ENCODE measurements at places on chromosomes 11 and 22. TPM values are rescaled to one million over a fixed set of nuclear protein-coding genes. Genes with fewer than 3 reads are reported as not detected.

- no peak overlapping the region for H3K4me3 ChIP-seq
- no peak for DNase-seq
- H3K27ac ChIP-seq = peak overlapping the region; percentile 86
- H3K36me3 ChIP-seq = peaks cover 12% of the 10 kb centered on the region
- no peaks in the 10 kb centered on the region for H3K27me3 ChIP-seq
Observed at GRCh38 chr22:26550498-26551033, 38.3 kb upstream of the TFIP11 start.

- H3K27me3 ChIP-seq = peaks cover 43% of the 10 kb centered on the region
- no peaks in the 10 kb centered on the region for H3K36me3 ChIP-seq
- no peaks in the 10 kb centered on the region for H3K4me1 ChIP-seq
- no peak overlapping the region for H3K27ac ChIP-seq
- no peak for DNase-seq
Observed at GRCh38 chr11:13040969-13041561, 31.9 kb downstream of the RASSF10 start.

GRCh38 chr11:46553814-46554212, 40.0 kb downstream of the AMBRA1 start:
- no peak for DNase-seq
- H3K4me3 ChIP-seq = no peak overlapping the region
- H3K4me1 ChIP-seq = peaks cover 25% of the 10 kb centered on the region
- no peaks in the 10 kb centered on the region for H3K27me3 ChIP-seq

The MFNG gene
- total RNA-seq = 338 TPM

The OR4D5 gene
- not detected for total RNA-seq

The INS gene
- not detected for total RNA-seq

DNA sequence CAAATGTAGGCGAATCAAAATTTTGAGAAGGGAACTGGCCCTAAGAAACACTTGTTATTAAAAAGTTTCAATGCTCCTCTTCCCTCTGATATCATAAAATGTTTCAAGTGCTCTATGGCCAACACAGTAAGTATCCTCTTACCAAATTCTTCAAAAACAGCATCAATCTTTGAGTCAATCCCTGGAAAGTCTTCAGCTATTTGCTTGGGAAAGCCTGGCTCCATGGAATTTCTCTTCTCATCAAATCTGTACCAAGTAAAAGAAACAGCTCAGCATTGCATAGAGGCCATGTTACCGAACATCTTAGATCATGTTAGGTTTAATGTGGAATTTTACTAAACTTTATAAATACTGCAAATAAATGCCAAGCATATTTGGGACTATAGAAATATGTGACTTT, 6.3 kb downstream of the MMP3 start:
- no peak for DNase-seq
- H3K36me3 ChIP-seq = no peaks in the 10 kb centered on the region
- H3K27ac ChIP-seq = no peak overlapping the region
- no peak overlapping the region for H3K4me3 ChIP-seq
- H3K4me1 ChIP-seq = no peaks in the 10 kb centered on the region
- H3K27me3 ChIP-seq = peaks cover 15% of the 10 kb centered on the region

The CCDC81 gene
- 2.8 TPM for total RNA-seq

- H3K27ac ChIP-seq = no peak overlapping the region
- peaks cover 17% of the 10 kb centered on the region for H3K27me3 ChIP-seq
- H3K36me3 ChIP-seq = no peaks in the 10 kb centered on the region
- no peaks in the 10 kb centered on the region for H3K4me1 ChIP-seq
Observed at GRCh38 chr11:131108760-131109159, 192.5 kb upstream of the SNX19 start.

GRCh38 chr11:61057615-61058014, 44.7 kb upstream of the CD5 start:
- H3K36me3 ChIP-seq = no peaks in the 10 kb centered on the region
- H3K4me1 ChIP-seq = peaks cover 32% of the 10 kb centered on the region
- no peaks in the 10 kb centered on the region for H3K27me3 ChIP-seq
- no peak overlapping the region for H3K27ac ChIP-seq
- DNase-seq = no peak
- H3K4me3 ChIP-seq = no peak overlapping the region

The KDELR3 gene
- total RNA-seq = 0.92 TPM

The MMP12 gene
- total RNA-seq = not detected

DNA sequence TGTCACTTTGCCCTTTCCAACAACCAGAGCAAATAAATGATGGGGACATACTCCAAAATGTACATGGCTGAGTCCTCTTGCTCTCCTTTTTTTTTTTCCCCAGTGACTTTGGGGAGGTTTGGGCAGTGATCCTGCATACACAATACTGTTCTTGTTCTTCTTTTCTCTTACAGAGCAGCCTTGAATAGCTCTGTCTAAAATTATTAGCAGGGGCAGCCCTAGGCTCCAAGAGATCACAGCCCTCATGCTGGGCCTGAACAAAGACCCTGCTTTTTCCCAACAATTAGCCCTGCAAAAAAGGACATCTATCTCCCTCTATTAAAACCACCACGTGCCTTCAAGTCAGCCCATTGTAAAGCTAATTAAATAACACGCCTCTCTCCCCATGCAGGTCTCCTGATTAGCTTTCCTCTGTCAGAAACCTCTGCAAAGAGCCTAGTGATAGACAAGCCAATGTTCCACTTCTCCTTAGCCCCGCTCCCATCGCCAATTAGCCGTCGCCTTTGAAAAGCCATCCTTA, 54.7 kb downstream of the ETS1 start:
- H3K27ac ChIP-seq = no peak overlapping the region
- peaks cover 5% of the 10 kb centered on the region for H3K36me3 ChIP-seq
- no peak for DNase-seq

DNA sequence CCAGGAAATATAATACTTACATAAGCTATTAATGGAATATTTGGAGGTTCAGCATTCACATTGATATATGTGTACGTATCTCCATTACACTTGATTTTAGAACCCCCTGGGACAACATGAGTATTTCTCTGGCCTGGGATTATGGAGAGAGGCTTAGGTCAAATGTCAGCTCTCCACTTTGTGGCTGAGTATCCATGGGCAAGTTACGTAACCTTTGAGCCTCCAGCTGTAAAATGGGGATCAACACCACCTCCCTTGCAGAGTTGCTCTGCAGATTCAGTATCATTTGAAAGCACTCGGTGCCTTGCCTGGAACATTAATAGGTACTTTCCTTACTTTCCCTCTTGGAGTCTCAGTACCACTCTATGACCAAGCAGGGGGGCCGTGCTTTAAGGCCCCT, 33.2 kb downstream of the C22orf31 start:
- peaks cover 26% of the 10 kb centered on the region for H3K27me3 ChIP-seq
- no peak overlapping the region for H3K4me3 ChIP-seq
- H3K36me3 ChIP-seq = no peaks in the 10 kb centered on the region
- DNase-seq = no peak

GRCh38 chr22:22914726-22915669, 27.4 kb downstream of the IGLL5 start:
- H3K4me3 ChIP-seq = no peak overlapping the region
- H3K36me3 ChIP-seq = no peaks in the 10 kb centered on the region
- no peaks in the 10 kb centered on the region for H3K27me3 ChIP-seq
- H3K4me1 ChIP-seq = peaks cover 6% of the 10 kb centered on the region
- no peak for DNase-seq
- no peak overlapping the region for H3K27ac ChIP-seq

DNA sequence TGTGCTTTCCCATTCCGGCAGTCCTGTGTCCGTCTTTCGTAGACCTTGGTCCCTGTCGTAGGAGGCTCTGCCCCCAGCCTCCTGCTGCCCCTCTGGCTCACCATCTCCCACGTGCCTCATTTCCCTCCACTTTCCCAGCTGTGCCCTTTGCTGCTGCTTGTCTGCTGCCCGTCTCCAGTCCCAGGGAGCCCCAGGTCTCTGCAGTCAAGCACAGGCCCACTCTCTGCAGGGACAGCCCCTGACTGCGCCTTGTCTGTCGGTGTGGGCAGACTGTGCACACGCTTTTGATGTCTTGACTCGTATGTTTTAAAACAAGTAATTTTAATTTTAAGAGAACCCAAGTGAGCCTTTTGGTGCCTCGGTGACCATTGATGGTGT, 12.4 kb downstream of the DGCR8 start:
- DNase-seq = no peak
- peaks cover 39% of the 10 kb centered on the region for H3K36me3 ChIP-seq
- peaks cover 30% of the 10 kb centered on the region for H3K4me1 ChIP-seq
- H3K27me3 ChIP-seq = no peaks in the 10 kb centered on the region
- H3K4me3 ChIP-seq = peak overlapping the region; percentile 17
- H3K27ac ChIP-seq = peak overlapping the region; percentile 35

- no peak overlapping the region for H3K4me3 ChIP-seq
- H3K36me3 ChIP-seq = no peaks in the 10 kb centered on the region
- peak; percentile 58 for DNase-seq
Observed at GRCh38 chr22:19876314-19876940, 21.8 kb upstream of the GNB1L start.

GRCh38 chr22:24325105-24325757, 54.6 kb downstream of the SPECC1L start:
- no peaks in the 10 kb centered on the region for H3K27me3 ChIP-seq
- no peak overlapping the region for H3K4me3 ChIP-seq
- peaks cover 13% of the 10 kb centered on the region for H3K4me1 ChIP-seq
- peaks cover 16% of the 10 kb centered on the region for H3K36me3 ChIP-seq

DNA sequence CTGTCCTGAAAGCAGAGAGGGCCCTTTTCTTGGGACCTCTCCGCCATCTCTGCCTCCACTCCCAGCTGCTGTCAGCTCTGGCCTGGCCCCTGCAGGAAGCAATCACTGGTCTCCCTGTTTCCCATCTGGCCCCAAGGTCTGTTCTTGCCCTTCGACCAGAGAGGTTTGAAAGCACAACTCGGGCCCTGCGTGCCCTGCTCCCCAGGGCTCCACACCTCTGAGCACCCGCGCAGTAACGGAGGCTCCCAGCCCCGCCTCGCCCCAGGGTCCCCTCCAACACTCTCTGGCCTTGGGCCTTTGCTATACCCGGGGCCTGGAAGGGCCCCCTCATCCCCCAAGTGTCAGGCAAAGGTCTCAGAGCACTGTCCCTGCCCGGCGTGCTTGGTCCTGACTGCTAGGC, 7.8 kb upstream of the CD81 start:
- no peak for DNase-seq
- peaks cover 8% of the 10 kb centered on the region for H3K27me3 ChIP-seq
- H3K4me3 ChIP-seq = no peak overlapping the region
- H3K36me3 ChIP-seq = no peaks in the 10 kb centered on the region

GRCh38 chr11:35584321-35584720, 33.9 kb upstream of the FJX1 start:
- H3K27ac ChIP-seq = no peak overlapping the region
- no peak overlapping the region for H3K4me3 ChIP-seq
- no peaks in the 10 kb centered on the region for H3K36me3 ChIP-seq

The CHST1 gene
- total RNA-seq = not detected

- peaks cover 15% of the 10 kb centered on the region for H3K4me1 ChIP-seq
- H3K36me3 ChIP-seq = no peaks in the 10 kb centered on the region
- H3K27ac ChIP-seq = no peak overlapping the region
- peaks cover 43% of the 10 kb centered on the region for H3K27me3 ChIP-seq
- no peak for DNase-seq
- no peak overlapping the region for H3K4me3 ChIP-seq
Observed at GRCh38 chr11:19244084-19244483, 3.3 kb upstream of the E2F8 start.

GRCh38 chr11:64642871-64643255, 51.8 kb downstream of the SLC22A12 start:
- H3K27ac ChIP-seq = no peak overlapping the region
- H3K36me3 ChIP-seq = no peaks in the 10 kb centered on the region
- no peak for DNase-seq
- H3K27me3 ChIP-seq = peaks cover 29% of the 10 kb centered on the region
- no peaks in the 10 kb centered on the region for H3K4me1 ChIP-seq

DNA sequence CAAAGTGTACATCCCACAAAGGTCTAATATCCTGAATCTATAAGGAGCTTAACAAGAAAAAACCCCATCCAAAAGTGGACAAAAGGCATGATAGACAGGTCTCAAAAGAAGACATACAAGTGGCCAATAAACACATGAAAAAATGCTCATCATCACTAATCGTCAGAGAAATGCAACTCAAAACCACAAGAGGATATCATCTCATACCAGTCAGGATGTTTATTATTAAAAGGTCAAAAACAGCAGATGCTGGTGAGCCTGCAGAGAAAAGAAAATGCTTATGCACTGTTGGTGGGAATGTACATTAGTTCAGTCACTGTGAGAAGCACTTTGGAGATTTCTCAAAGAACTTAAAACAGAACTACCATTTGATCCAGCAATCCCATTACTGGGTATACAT, 12.7 kb downstream of the LGALS12 start:
- H3K27ac ChIP-seq = peak overlapping the region; percentile 67
- no peak overlapping the region for H3K4me3 ChIP-seq
- no peak for DNase-seq
- no peaks in the 10 kb centered on the region for H3K36me3 ChIP-seq
- H3K4me1 ChIP-seq = peaks cover 12% of the 10 kb centered on the region
- no peaks in the 10 kb centered on the region for H3K27me3 ChIP-seq

The ART5 gene
- not detected for total RNA-seq

The TECTA gene
- total RNA-seq = 0.39 TPM

The ARL2 gene
- 29.4 TPM for total RNA-seq

GRCh38 chr11:33869481-33870422, 22.1 kb downstream of the LMO2 start:
- peak overlapping the region; percentile 90 for H3K4me3 ChIP-seq
- peaks cover 6% of the 10 kb centered on the region for H3K4me1 ChIP-seq
- DNase-seq = no peak

- H3K4me1 ChIP-seq = no peaks in the 10 kb centered on the region
- no peaks in the 10 kb centered on the region for H3K36me3 ChIP-seq
- no peak overlapping the region for H3K27ac ChIP-seq
- DNase-seq = no peak
- no peak overlapping the region for H3K4me3 ChIP-seq
Observed at GRCh38 chr11:103234974-103235373, 125.7 kb downstream of the DYNC2H1 start.

The CHORDC1 gene
- 69.0 TPM for total RNA-seq

DNA sequence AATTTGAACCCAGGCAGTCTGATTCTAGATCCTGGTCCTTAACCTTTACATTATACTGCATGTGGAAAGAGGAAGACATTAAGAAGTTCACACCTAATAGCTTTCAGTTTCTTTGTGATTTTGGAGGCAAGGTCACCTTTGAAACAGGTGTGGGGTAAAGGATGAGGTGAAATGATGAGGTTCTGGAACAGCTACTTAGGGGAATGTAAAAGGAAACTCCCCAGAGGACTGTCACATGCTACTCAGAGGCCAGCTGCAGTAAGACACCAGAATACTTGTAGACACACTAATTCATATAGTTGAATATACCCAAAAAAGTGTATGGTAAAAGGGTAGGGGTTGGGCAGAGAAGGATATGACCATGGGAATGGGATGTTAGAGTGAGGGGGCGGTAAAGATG, 5.4 kb downstream of the APIP start:
- H3K4me3 ChIP-seq = no peak overlapping the region
- DNase-seq = no peak
- no peak overlapping the region for H3K27ac ChIP-seq
- no peaks in the 10 kb centered on the region for H3K36me3 ChIP-seq

- peaks cover 5% of the 10 kb centered on the region for H3K27me3 ChIP-seq
- no peak overlapping the region for H3K27ac ChIP-seq
- H3K4me1 ChIP-seq = no peaks in the 10 kb centered on the region
- H3K36me3 ChIP-seq = no peaks in the 10 kb centered on the region
- DNase-seq = no peak
Observed at GRCh38 chr11:64458997-64459396, 100.0 kb downstream of the RPS6KA4 start.

The SYT13 gene
- not detected for total RNA-seq

The LRRN4CL gene
- total RNA-seq = 0.52 TPM

The RNF169 gene
- 21.2 TPM for total RNA-seq

- H3K4me3 ChIP-seq = no peak overlapping the region
- peaks cover 13% of the 10 kb centered on the region for H3K4me1 ChIP-seq
- H3K27ac ChIP-seq = no peak overlapping the region
- H3K36me3 ChIP-seq = no peaks in the 10 kb centered on the region
- H3K27me3 ChIP-seq = no peaks in the 10 kb centered on the region
- DNase-seq = no peak
Observed at GRCh38 chr11:112128483-112129121, 35.3 kb downstream of the IL18 start.
